Left forelimb (tissue), 1 donor: ENCODE measurements at places on chromosomes 16 and 17.

GRCh38 chr17:7056386-7056785, 12.5 kb upstream of the SLC16A11 start:
- DNase-seq: no peak

DNA sequence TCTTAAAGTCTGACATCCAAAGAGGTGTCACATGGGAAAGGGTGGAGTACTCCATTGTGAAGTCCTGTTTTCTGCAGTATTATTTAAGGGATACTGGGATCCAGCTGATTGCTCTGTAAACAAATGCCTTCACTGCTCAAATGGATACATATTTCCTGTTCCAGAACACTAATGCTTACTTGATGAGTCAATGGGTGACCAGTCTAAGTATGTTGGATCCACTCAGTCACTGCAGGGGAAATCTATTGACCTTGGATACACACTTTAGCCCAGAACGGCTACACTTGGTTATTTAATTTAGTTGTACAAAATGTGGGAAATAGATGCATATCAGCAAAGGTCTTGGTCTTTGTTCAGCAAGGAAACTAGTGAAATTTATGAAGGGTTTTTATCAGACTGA, 261.4 kb downstream of the MAP2K4 start:
- no peak for DNase-seq

GRCh38 chr17:48760411-48760810, 31.9 kb upstream of the HOXB13 start:
- DNase-seq: no peak

DNA sequence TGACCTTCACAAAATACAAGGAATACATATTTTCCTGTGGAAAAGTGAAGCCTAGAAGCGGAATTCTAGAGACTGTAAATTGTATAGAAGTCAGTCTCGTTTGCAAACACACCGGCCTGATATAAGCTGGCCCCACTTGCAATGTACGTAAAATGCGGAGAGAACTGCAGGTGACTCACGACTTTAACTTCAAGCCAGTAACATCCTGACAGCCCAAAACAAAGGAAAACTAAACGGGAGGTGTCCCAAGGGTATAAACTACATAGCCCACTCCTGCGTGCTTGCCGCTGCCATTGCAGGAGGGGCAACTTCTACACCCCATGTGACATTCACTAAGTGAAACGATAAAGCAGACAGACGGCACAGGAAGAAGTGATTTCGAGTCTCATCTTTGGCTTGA, 101.6 kb downstream of the CYTH1 start:
- no peak for DNase-seq

- no peak for DNase-seq
Measured at GRCh38 chr16:89549007-89549700, 11.3 kb upstream of the RPL13 start.

DNA sequence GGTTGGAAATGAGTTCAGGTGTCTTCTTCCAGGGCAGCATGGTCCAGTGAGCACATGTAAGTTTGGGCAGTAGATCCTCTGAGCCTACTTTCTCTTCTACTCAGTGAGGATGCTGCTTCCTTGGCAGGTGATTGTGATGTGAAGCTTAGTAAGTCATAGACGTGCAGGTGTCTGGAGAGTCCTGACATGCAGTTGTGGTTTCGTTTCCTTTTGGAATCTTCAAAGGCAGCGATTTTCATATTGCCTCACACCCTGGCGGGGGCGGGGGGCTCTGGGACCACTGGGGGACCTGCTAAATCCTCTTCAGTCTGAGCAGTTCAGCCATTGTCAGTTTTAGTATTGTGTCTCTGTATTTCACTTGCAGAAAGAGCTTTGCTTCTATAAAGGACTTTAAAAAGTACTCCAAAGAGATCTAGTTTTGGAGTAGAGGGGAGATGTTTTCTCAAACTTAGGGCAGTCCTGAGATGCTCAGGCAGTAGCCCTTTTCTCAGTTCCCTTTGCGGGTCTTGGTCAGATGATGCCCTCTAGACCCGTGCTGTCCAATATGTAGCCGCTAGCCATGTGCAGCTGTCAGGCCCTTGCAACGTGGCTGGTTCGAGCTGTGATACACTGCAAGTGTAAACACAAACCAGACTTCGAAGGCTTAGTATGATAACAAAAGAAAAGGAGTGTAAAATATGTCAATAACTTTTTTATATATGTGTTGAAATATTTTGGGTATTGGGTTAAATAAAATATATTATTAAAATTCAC, 4.0 kb upstream of the CDK5R1 start:
- DNase-seq: no peak

DNA sequence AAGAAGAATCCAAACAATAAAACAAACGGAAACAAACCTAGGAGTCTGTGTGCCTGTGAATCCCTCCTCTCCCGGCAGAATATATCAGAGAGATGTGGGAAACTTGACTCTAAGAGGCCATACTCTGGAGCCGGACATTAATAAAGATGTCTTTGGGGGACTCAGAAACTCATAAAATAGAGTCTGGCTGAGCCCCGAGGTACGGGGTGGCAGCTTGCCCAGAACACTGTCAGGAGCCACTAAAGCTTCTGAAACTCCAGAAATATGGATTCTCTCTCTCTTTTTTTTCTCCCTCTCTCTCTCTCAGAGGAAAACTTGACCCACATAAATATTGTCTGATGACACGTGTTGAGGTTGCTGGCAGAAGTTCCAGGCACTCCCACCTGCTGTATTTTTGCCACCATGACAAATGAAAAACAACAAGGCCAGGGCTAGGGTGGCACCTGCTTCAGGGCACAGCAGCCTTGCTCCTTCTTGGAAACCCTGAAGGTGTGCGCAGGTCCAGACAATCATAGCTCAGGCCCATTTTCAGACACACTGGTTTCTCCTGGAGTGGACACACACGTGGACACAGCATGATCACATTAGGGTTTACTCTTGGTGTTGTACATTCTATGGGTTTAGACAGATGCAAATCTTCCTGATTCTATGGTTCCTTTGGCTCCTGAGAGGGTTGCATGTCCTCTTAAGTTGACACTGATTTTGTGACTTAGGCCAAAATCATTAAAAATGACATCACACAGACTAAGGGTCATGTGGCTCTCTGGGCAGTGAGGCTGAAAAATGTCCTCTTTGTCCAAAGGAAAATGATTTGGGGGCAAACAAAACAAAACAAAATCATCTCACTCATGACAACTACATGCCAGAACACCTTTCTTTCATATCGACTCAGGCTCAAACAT, 282.6 kb upstream of the IRX3 start:
- DNase-seq: no peak

GRCh38 chr16:65884018-65884417, 482.5 kb upstream of the CDH5 start:
- DNase-seq: no peak

GRCh38 chr16:66547101-66547989, 2.6 kb downstream of the TK2 start:
- DNase-seq: no peak

GRCh38 chr17:68981288-68981687, 26.1 kb upstream of the ABCA8 start:
- no peak for DNase-seq

DNA sequence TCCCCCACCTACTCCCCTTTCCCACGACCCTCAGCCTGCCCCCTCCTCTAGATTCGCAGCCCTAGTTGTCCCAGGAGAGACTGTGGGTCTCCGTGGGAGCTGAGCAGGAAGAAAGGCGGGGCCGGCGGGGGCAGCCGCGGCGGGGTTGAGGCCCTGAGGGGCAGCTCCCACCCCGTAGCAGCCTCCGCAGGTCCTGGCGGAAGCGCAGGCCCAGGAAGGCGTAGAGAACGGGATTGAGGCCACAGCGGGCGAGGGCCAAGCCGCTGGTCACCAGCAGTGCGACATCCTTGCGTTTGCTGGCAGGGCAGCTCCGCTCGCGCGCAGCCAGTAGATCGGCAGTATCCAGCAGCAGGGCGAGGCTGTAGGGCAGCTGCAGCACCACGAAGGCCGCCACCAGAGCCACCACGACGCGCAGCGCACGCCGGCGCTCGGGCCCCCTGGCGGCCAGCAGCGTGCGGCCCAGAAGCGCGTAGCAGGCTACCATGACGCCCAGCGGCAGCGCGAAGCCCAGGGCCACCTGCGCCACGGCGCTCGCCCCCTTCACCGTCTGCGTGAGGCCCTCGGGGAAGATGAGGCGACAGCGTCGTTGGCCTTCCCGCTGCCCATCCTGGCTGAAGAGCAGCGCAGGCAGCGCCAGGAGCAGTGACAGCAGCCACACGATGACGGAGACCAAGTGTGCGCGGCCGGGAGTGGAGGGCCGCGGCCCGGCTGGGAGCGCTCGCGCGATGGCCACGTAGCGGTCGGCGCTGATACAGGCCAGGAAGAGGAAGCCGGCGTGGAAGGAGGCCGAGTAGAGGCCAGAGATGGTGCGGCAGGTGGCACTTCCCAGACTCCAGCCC, 1.9 kb downstream of the CCR10 start:
- peak; percentile 88 for DNase-seq
